ENCODE measurements at places on chromosomes 6 and 20. TPM values are rescaled to one million over a fixed set of nuclear protein-coding genes. Genes with fewer than 3 reads are reported as not detected.

TNF gene
- not detected for total RNA-seq

HCRTR2 gene
- not detected for total RNA-seq

MROH8 gene
- total RNA-seq = 1.1 TPM

PKHD1 gene
- not detected for total RNA-seq

ATP6V1G2 gene
- total RNA-seq = 0.93 TPM

TRIM40 gene
- not detected for total RNA-seq

TXNDC5 gene
- total RNA-seq = 132 TPM

NHSL1 gene
- total RNA-seq = 2.6 TPM

IP6K3 gene
- total RNA-seq = 2.4 TPM

FIG4 gene
- total RNA-seq = 4.0 TPM

ENPP4 gene
- 0.31 TPM for total RNA-seq

TPBG gene
- 35.1 TPM for total RNA-seq

MGME1 gene
- 38.6 TPM for total RNA-seq

GSTA4 gene
- total RNA-seq = 7.9 TPM

EPHA7 gene
- total RNA-seq = 0.03 TPM

GRIK2 gene
- 0.46 TPM for total RNA-seq

FAM110A gene
- 11.7 TPM for total RNA-seq

HLA-DMA gene
- total RNA-seq = 3.0 TPM

TRIM10 gene
- total RNA-seq = not detected

TAB2 gene
- total RNA-seq = 22.3 TPM

CABLES2 gene
- 5.5 TPM for total RNA-seq
